ENCODE measurements at places on chromosomes 4 and X.

DNA sequence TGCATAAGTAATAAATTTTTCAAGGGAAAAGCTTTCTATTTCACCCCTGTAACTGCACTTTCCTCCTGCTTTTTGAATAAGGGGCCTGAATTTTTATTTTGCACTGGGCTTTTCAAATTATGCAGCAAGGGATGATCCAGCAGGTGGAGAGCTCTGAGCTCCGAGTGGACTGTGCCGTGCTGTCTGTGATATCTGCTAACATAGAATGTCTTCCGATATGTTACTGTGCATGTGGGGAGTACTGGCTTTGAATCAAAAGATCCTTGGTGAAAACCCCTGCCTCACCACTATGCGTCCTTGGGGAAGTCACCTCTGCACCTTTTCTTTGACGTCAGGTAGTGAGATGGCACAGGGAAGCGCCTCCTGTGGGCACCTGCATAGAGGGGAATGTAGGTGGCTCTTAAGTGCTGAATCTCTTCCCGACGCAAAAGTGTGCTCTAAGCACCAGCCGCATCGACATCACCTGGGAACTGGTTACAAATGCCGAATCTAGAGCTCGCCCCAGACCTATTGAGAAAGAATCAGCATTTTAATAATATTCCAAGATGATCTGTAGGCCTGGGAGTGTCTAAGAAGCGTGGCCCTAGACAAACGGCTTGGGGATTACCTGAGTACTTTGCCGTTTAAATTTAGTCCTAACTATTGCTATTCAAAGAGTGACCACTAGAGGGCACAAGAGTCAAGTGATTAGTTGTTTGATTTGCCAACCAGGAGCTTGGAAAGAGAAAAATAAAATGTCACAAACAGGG is 19.2 kb upstream of the WFS1 start:
- peak; percentile 81 for DNase-seq

DNA sequence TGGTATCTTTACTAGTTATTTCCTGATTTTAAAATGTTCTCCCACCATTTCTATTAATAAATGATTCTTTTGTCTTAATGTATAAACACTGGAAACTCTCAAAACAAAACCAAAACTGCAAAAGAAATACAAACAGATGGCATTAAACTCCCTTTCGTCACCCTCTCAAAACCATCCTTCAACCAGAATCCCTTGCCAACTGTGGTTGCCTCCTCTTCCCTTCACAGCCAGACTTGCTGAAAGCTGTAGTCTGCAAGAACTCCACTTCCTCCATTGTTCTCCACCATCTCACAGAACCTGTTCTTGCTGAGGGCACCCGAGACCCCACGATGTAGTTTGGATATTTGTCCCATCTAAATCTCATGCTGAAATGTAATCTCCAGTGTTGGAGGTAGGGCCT is 96.5 kb downstream of the WWC2 start:
- no peak for DNase-seq

DNA sequence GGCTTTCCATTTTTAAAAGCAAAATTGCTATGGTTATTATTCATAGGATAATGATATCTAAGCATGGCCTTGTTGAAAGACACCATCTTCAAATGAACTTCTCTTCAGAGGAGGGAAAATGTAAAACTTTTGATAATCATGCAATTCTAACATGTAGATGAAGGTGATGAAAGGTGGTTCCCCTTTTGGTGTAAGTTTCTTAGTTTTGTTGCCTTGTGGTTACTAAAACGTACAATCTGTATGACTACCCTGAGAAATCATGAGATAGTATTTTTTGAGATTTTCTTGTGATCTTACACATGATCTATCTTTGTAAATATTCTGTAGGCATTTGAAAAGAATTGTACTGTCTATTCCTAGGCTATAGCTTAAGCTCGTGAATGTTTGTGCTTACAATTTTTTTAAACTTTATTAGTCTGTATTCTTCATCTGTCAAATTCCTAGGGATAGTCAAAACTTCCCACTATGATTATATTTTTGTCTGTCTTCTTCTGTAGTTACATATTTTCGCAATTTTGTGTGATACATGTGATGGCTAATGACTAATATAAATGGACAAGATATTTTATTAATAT is 47.5 kb downstream of the PTPN13 start:
- DNase-seq = no peak

DNA sequence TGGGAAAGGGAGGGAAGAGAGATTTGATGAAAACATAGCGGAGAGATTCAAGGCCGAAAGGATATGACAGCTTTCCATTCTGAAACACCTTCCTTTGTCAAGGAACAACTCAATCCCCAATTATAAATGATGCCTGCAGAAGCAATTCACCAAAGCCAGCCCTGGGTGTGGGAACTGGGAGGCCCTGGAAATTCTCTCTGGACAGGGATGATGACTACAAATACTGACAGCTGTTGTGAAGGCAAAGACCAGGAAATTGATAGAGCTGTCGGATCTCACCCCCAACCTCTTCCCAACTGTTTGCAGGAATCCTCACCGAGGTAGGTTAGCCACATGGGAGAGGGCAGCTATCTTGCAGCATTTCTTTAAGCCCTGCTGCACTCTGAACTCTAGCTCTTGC is 54.3 kb downstream of the CCDC149 start:
- peak; percentile 69 for DNase-seq

DNA sequence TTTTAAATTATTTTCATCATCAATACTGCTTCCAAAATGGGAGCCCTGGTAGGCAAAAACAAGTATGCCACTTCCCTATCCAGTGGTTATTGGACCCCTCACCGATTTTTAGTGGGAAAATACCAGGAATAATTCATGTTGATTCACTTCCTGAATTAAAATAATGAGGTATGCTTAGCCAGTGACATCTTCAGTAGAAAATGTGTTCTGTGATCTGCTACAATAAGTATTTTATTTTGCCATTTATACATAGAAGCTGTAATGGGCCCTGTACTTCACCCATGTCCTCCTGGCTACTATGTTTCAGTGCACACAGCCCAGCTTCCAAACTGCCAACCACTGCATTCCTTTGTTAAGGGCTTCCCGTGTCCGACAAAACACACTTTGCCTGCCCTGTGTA is 41.0 kb upstream of the KLHL34 start:
- no peak for DNase-seq

GRCh38 chr4:107837317-107837716 is 12.6 kb downstream of the SGMS2 start:
- DNase-seq = no peak

DNA sequence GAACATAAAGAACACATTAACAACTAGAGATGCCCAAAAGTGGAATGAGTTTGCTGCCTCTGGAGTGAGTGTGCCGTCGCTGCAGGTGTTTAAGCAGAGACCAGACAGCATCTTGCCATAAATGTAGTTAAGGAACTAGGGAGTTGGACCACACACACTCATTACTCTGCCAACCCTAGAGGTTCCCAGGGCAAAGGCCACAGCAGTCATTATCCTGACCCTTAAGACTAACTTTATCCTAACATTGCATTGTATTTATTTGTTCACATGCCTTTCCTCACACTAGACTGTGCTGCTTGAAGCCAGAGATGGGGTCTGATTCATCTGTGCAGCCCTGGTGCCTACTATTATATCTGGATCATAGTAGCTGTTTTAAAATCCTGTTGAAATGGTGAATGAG is 16.9 kb upstream of the PLA2G12A start:
- no peak for DNase-seq

DNA sequence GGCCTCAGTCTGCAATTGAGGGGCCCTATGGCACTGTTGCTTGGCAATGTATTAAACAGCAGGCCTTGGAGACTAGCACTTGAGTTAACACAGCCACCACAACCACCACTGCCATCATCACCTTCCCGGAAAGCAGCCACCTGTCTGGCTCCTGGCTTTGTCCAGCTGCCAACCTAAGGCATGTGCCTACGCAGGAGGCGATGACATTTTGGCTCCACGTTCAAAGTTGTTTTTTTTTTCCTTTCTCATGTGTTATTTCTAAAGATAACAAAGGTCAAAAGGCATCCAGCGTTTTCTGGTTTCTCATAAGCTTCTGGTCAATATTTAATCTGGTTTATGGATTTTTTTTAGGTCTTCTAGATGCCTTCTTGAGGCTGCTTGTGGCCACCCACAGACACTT is 7.5 kb downstream of the CLDN2 start:
- DNase-seq = no peak

DNA sequence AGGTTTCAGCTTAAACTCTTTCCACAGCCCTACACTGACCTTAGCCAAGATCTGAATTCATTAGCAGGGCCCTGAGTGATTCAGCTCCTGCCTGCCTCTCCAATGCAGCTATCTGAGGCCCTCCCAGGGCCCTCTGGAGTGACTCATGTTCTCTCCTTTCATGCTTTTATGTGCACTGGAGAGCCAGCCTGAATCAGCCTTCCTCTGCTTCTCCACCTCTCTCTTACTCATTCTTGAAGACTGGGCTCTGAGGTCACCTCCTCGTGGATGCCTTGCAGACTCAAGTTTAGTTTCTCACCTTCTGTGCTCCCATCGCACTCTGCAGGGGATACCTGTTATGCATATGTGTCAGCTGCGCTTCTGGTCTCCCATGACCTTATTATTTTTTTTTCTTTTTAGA is 3.1 kb upstream of the OCIAD2 start:
- no peak for DNase-seq

- DNase-seq = no peak
Measured at GRCh38 chrX:12467321-12467720, 323.9 kb upstream of the PRPS2 start.

- DNase-seq = no peak
Measured at GRCh38 chr4:171719691-171720090, 93.5 kb upstream of the GALNTL6 start.

DNA sequence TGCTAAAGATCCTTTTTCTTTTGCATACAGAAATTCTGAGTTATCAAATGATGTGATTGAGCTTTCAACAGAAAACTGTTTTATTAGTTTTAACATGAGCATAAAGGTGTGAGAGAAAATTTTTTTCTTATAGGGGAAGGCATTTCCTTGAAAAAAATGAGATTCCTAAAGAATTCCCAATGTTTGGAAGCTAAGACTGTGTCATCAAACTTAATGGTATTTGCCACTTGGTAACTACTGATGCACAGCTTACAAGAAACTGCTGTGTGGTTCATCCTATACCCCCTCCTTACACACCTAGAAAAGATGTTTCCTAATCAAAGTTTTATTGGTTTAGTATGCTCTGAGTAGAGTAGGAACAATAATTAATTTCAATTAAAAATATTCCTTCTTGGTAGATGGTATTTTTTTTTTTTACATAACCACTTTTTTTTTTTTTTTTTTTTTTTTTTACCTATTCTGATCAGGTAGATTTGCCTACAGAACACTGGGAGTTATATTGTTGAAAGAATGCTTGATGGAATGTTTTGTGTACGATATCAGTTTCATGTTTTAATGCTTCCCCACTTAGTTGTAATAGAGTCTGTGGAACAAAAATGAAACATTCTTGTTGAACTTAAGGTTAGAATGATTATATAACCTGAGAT is 6.0 kb downstream of the PTPN13 start:
- DNase-seq = no peak

GRCh38 chr4:128379860-128380259 is 92.2 kb upstream of the PGRMC2 start:
- DNase-seq = no peak

DNA sequence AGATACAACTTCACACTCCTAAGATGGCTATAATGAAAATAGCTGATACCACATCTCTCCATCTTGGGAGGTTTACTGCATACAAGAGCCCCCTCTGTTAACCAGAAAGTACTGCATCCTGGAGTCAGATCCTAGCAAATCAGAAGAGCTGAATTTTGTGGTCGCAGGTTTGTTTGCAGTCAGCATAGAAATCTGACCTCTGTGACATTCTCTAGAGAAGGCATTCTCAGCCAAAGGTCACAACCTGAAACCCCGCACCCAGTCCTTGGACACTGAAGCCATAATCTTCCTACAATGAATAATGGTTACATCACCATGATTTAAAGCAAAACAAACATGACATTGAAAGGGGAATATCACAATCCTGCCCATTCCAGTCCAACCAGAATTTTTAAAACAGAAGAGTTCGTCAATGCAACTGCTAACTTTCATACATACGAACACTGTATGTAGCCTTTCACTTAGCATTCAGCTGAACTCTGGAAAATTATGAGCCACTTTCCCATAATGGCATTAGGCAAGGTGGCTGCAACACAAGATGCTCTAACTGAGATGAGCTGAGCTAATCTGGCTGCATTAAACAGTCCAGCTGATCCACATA is 17.6 kb downstream of the HS6ST2 start:
- no peak for DNase-seq

DNA sequence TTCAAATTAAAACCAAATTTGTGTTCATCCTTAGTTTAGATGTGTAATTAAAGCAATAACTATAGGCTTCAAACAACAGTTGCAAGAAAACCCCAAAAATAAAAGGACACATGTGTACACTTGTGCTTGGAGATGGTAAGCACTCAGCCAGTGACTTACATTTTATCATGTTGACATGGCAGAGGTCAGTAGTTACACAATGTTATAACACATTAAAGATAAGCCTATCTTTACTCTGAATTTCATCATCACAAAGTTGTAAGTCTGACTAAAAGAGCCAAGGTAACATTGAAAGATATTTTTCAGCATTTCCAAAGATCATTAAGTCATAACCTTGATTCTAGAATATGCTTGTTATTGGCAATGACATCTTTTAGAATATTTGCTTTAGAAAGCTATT is 98.5 kb upstream of the PNPLA4 start:
- no peak for DNase-seq

DNA sequence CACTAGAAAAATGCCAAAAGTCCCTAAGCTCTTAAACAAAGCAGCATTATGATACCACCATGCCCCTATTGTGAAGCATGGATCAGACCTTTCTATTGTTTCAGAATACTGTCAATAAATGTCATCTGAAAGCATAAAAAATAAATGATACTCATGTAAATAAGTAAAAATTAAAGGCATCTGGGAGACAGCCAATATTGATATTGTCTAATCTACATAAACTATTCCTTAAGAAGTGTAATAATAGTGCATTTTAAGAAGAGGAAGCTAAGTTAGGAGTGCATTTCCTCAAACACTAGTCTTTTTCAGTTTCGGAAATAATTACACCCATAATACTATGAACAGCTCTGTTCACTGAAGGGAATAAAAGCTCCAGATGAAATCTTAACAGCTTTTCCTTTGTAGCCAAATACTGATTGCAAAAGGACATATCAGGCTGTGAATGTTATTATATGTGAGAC is 181.6 kb downstream of the SPOCK3 start:
- no peak for DNase-seq

Measured in retina (tissue), 1 donor.